ENCODE measurements at places on chromosomes 4 and X.

GRCh38 chrX:148813967-148814366 lies 313.6 kb downstream of the AFF2 start:
- no peak for DNase-seq

- DNase-seq: no peak
These were observed 89.3 kb downstream of the GPR143 start for GRCh38 chrX:9676306-9676705.

GRCh38 chr4:69330345-69331047 lies 50.2 kb downstream of the UGT2B28 start:
- no peak for DNase-seq

DNA sequence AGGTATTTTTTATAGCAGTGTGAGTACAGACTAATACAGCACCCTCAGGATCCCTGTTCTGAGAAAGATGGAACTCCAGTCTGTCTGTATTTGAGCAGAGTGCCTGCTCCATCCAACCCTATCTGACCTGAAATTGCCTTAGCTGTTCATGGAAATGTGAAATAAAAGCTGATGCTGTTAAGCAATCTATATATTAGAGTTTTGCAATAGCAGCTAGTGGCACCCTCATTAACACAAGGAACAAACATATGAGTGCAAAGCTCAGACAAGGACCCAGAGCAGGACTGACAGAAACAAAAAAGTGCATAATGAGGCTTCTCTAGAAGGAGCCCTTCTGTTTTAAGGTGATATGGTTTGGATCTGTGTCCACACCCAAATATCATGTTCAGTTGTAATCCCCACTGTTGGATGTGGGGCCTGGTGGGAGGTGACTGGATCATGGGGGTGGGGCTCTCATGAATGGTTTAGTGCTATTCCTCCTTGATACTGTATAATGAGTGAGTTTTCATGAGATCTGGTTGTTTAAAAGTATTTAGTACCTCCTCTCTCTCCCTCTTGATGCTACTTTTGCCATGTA lies 272.9 kb upstream of the KLF3 start:
- DNase-seq: no peak

GRCh38 chr4:40564815-40565483 lies 64.7 kb downstream of the RBM47 start:
- no peak for DNase-seq

GRCh38 chrX:44873415-44874276 lies 658 bp downstream of the KDM6A start:
- DNase-seq: peak; percentile 12

DNA sequence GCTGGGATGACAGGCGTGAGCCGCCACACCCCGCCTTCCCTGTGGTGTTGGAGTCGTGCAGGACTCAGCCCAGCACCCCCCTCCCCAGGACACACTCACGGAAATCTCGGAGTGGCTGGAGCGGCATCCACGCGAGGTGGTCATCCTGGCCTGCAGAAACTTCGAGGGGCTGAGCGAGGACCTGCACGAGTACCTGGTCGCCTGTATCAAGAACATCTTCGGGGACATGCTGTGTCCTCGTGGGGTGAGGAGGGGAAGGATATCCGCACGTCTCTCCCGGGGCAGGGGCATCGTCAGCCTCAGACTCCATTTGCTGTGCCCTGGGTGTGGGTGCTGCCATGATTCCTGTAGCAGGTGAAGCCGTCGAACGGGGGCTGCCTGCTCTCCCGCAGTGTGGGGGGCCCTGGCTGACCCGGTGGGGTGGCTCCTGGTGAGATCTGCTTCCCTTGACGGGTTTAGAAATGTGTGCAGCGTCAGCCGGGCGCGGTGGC lies 10.3 kb downstream of the PLCXD1 start:
- no peak for DNase-seq

DNA sequence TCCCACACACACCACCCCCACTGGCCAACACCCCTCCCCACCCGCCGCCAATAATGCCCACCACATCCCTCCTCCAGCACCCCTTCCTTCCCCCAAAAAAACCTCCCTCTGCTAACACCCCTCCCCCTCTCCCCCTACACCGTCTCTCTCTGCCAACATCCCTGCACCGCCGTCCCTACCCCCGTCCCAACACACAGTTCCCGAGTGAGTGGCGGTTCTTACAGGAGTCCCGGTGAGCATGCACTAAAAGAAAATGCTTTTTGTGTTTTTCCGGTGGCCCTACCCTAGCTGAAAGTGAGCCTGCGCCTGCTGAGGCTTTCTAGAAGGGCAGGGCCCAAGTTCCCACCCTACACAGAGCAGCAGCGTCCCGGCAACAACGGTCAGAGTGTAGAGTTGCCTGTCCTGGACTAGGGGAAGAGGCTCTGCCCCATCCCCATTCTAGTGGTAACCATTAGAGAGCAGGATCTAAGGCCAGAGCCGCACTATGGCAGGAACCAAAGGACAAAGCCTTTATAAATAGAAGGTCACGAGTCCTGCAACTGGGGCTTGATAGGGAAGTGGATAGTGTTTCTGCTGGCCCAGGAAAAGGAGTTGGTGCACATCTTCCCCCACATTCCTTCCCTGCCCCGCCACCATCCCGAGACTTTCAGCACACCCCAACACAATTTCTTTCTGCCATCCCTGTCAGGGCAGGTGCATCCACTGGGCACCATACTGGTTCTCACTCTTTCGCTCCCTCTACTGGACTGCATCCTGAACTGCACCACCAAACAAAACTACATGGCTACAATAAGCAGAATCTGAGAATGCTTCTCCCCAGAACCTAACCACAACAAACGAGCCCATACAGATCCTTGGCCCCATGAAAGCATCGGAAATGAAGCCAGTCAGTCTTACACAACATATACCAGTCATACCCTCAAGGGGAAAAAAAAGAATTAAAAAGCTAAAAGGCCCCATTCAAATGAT lies 78.1 kb upstream of the PAGE3 start:
- DNase-seq: no peak

- no peak for DNase-seq
These were observed 125.8 kb upstream of the LNX1 start for GRCh38 chr4:53717064-53717549.

DNA sequence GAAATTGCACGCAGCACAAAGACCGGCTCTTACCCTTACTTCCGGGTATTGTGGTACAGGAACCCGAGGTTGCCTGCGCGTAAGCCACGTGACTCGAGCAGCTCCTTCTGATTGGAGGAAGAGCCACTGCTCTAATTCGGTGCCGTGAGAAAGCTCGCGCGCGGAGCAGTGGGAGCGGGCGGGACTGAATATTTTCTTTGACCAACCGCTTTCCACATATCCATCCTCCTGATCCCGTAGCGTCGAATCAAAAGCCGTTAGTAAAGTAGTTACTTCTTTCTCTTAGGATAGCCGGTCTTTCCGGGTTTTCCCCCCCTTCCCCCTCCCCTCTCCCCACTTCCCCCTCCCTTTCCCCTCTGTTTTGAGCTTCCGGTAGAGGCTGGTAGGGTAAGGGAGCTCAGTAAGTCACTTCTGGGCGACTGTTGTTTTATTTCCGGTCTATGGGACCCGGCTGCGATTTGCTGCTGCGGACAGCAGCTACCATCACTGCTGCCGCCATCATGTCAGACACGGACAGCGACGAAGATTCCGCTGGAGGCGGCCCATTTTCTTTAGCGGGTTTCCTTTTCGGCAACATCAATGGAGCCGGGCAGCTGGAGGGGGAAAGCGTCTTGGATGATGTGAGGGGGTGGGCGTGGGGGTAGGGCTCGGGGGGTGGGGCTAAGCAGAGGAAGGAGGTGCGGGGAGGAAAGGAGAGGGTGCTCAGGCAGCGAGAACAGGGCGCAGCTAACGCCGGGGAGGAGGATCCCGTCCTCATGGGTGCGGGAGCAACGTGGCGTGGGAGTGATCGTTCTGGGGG lies at the start of gene TAF1:
TSS of gene TAF1 (plus strand) at position 483 of the 799 bp plus-strand sequence. CDS start at position 501, 18 bp downstream.
- peak; percentile 79 for DNase-seq

- DNase-seq: no peak
These were observed 5.2 kb upstream of the SMIM10L2A start for GRCh38 chrX:135416546-135416945.

DNA sequence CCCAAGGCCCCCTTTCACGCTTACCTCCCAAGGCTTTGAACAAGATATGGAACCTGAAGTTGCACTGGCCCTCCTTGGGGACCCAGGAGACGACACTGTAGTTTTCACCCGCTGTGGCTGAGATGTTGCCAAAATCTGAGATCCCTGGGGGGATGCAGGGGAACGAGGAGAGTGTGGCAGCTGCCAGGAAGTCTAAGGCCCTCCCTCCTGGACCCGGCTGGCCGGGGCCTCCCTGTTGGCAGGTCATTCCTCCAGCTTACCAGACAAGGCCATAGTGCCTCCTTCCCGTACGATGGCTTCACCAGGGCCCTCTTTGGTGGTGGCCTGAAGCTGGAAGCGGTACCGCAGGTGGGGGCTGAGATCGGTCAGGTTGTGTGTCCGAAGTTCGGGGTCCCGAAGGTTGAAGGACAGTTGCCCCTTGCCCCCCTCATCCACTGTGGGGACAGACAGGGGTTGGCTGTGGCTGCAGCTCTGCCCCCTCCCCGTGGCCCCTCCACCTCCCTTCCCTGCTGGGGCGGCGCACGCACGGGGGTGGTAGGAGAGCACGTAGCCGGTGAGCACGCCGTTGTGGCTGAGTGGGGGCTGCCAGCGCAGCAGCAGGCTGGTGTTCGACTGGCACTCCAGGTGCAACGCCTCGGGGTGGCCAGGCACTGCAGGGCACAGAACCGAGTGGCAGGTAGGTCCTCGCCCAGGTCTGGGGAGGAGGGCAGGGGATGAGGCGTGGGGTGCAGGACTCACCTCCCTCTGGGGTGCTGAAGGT lies 21.2 kb downstream of the L1CAM start:
- DNase-seq: no peak

DNA sequence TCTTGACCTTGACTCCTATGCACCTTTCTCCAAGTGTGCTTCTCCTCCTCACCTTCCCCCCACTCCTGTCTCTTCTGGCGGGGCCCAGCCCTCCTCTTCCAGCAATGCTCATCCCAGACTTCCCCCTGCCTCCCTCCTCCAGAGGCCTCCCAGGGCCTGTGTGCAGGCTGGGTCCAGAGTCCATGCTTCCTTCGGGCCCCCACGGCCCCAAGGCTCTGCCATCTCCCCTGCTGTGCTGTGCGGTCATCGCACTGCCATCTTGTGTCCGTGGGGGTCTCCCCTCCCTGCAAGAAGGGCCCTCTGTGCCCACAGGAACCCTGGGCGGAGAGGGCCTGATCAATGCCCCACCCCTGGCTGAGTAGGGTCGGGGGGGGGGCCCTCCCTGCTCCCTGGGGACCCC lies 27.3 kb downstream of the ATP2B3 start:
- DNase-seq: no peak

DNA sequence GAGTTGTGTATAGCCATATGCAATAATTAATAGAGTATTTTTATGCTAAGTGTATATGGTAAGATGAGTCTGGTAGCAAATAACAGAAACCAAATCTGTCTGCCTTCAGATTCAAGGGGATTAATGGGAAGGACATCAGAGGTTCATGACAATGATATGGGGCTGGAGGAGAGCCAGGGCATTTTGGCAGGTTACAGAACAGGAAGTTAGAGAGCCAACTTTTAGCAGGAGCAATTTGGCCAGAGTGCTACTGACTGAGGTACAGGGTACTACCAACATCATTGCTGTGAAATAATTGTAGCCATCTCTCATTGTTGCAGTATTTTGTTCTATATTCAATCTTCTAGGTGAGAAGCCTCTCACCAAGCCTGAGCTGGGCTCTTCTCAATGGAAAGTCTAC lies 210.9 kb upstream of the FAM47A start:
- DNase-seq: no peak

GRCh38 chr4:95265814-95266740 lies 282.7 kb downstream of the UNC5C start:
- DNase-seq: no peak

DNA sequence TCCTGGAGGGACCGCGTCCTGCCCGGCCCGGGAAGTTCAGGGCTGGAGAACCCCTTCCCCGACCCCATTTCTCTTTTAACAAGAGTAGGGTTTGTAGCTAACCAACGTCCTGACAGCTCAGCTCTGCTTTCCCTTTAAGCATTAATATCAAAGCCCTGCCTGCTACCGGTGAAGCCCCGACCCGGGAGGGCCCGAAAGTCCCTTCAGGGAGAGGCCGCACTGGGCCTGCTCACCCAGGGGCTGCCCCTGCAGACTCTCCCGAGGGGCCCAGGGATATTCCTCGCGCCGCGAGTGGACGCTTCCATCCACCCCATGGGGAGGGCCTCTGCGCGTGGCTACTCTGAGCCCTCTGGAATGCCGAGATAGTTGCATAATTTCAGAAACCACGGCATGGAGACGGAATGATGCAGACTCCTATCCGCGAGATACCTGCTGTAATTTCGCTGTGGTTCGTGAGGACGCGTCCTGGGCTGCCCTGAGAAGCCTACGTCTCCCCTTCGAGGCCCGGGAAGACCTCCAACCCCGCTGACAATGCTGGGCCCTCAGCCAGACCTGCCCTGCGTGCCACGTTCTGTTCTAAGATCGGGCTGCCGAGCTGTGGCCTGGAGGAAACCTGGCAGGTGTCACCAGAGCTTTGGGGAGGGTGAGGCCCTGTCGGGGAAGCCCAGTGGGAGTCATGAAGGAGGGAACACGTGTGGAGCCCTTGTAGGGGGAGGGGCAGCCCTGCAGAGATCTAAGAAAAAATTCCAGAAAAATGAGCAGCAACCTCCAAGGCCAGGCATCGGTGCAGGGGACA lies 999 bp upstream of the CTBP1 start:
- peak; percentile 28 for DNase-seq

GRCh38 chrX:10278716-10279115 lies 121.9 kb downstream of the CLCN4 start:
- DNase-seq: no peak

DNA sequence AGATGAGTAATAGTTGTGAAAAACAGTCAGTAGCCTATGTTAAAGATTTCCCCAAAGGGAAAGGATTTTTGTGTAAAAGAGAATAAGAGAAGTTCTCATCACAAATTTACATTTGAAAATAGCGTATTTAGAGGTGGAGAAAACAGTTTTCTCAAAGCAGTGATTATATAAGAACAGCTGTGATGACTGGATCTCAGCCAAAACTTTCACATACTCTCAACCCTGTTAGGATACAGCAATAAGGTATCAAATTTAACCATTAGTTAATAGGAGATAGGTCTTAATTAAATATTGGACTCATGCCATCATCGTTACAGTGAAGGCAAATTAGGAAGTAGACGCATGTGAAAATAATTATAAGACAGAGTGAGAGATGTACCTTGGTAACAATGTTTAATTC lies 622.7 kb downstream of the PCDH18 start:
- DNase-seq: no peak

GRCh38 chr4:184613405-184613804 lies 35.8 kb downstream of the CASP3 start:
- no peak for DNase-seq
